ENCODE measurements at places on chromosomes 13 and 19.

GRCh38 chr13:66689628-66690027, 540.5 kb downstream of the PCDH9 start:
- no peak for DNase-seq

- peak; percentile 90 for DNase-seq
Observed at GRCh38 chr19:47427241-47428176, 8.2 kb upstream of the MEIS3 start.

DNA sequence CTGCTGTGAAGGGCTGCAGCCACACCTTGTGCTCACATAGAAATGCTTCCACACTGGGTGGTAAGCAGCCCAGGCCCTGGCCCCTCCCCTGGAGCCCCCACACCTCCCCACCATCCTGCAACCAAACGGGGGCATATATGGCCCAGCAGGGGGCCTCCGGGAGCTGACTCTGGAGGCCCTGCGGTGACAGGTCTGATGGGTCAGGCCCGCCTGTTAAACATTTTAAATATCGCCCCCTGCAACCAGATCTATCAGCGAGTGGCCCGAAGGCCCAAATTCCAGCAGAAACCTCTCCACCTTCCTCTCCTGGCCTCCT, 48.0 kb upstream of the KATNAL1 start:
- peak; percentile 54 for DNase-seq

- DNase-seq = no peak
Observed at GRCh38 chr19:35249146-35249847, 495 bp downstream of the LSR start.

GRCh38 chr19:4042731-4043082, 24.0 kb downstream of the ZBTB7A start:
- no peak for DNase-seq

DNA sequence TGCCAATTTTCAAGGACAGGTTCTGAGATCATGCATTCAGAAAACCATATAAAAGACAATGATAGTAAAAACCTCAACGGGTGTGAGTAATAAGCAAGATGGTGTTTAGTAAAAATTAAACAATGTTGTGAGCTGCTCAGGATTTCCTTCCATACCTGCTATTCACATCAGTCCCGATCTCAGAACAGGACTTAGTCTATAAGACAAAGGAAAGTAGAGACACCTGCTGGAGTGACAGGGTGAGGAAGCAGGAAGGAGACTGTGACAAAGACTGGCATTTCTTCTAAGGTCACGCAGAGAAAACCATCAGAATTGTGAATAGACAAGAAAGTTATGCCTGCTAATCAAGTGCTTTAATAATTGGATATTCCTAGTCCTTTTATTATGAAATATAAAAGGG, 648.0 kb downstream of the DACH1 start:
- peak; percentile 27 for DNase-seq

DNA sequence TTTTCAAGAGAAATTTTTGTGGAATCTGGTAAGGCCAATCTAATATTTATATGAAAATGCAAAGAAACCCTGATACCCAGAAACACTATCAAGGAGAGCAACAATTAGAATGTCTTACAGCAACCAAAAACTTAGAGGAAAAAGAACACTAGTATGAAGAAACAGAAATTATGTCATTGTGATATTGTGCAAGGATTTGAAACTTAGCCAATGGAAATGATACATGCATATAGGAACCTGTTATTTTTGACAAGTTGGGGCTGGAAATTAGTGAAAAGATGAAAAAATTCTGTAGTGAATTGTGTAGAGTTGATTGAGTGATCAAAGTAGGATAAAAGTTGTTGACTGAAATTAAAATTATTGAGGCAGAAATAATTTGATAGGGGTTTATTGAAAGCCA, 792.6 kb upstream of the SLITRK6 start:
- no peak for DNase-seq

- DNase-seq = peak; percentile 23
Observed at GRCh38 chr19:33124207-33125098, 7.5 kb upstream of the WDR88 start.

- no peak for DNase-seq
Observed at GRCh38 chr13:30714629-30715371, 20.5 kb upstream of the ALOX5AP start.

- DNase-seq = peak; percentile 29
Observed at GRCh38 chr19:48624791-48625723, 5.8 kb downstream of the SPHK2 start.

GRCh38 chr13:76879203-76879882, 6.9 kb downstream of the KCTD12 start:
- peak; percentile 97 for DNase-seq

- no peak for DNase-seq
Observed at GRCh38 chr13:61024046-61024445, 391.6 kb downstream of the PCDH20 start.

DNA sequence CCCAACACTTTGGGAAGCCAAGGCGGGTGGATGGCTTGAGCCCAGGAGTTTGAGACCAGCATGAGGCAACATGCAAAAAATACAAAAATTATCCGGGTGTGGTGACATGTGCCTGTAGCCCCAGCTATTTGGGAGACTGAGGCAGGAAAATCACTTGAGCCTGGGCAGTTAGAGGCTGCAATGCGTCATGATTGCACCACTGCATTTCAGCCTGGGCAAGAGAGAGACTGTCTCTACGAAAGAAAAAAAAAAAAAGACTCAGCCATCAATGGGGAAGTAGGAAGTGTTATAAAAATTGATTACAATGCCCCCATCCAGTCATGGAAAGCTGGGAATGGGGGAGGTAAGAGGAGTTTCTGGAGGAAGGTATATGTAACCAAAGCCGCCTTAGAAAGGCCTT, 5.4 kb downstream of the TYK2 start:
- DNase-seq = peak; percentile 81

- peak; percentile 73 for DNase-seq
Observed at GRCh38 chr19:16185768-16186123, 536 bp downstream of the FAM32A start.

- DNase-seq = peak; percentile 7
Observed at GRCh38 chr13:103859952-103860351, 793.7 kb upstream of the SLC10A2 start.

DNA sequence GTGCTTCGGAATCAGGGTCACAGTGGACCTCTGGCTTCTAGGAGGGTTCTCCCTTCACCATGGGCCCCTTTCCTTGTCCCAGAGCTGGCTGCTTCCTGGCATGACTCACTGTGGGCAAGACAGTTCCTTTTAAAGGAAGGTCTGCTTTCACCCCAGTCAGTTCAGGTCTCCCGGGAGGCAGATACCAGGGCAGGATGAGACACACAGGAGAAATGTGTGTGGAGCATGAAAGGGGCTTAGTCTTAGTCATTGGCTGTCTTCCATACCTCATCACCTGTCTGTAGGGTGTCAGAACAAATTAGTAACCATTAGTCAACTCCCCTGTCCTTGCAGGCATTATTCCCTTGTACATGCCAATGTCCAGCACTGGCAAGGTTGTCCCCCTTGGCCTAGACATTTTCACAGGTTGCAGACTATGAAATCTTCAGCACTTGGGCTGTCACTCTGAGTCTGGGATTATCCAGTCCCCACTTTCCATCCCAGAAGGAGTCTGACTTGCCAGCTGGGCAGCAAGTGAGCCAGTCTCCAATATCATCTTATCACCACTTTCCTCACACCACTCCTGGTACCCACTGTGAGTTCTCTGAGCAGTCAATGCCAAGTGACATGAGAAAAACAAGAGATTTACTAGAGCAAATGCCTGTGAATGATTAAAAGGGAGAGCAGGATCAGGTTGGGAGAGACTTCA, 76.8 kb upstream of the MEDAG start:
- peak; percentile 51 for DNase-seq

DNA sequence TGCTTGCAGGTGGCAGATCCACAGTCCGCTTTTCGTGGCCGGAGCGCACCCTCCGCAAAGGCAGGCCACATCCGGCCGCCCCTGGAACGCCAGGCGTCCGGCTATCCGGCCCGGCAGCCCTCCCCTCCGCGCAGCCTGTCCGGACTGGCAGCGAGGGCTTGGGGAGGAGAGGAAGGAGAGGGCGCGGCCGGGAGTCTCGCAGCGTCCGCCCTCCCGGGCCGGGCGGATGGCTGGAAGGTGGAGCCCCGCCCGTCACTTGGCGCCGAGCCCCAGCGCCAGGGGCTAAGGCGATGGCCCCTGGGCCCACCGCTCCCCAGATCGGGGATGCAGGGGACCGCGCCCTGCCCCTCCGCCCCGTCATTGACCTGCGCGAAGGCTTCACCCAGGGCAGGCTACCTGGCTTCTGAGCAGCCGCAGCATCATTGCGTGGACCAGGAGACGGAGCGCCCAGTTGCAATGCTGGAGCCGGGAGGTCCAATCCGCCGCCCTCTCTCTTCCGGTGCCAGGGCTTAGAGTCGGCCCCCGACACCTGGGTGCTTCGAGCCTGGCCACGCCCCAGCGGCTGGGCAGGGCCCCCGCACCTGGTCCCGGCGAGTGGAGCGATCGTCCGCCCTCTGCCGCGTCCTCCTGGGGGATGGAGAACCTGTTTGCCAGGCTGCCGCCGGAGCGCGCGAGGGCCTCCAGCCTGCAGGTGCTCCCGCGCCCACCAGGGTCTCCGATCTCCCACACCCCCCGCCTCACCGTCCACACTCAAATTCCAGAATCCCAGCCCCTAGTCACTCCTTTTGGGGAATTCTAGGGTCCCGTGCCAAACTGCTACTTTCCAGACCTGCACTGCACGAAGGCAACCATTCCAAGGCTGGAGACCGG, at the start of gene FUT1:
Gene FUT1 (minus strand): TSS at position 146 of the 870 bp plus-strand sequence. CDS start 1,360 bp downstream, outside the sequence.
- DNase-seq = peak; percentile 93

DNA sequence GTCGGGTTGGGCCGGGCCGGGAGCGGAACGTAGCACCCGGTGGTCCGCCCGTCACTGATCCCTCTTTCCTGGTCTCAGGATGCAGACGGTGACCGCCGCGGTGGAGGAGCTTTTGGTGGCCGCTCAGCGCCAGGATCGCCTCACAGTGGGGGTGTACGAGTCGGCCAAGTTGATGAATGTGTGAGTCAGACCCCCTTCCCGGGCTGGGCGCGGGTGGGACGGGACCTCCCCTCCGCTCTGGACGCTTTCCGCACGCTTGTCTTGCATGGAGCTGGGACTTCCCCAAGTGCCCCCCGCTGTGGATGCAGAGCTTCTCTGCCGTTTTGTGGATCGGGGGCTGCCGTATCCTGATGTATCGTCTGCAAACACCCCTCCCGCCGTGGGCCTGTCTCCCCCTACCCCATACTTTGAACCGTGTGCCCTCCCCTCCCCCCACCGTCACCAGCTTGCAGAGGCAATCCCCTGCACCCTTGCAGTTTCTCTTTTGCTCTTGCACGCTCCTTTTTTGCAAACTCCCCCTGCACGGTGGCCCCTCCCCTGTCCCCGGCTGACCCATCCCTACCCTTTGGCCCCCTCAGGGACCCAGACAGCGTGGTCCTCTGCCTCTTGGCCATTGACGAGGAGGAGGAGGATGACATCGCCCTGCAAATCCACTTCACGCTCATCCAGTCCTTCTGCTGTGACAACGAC, 669 bp downstream of the GADD45B start:
- peak; percentile 81 for DNase-seq

DNA sequence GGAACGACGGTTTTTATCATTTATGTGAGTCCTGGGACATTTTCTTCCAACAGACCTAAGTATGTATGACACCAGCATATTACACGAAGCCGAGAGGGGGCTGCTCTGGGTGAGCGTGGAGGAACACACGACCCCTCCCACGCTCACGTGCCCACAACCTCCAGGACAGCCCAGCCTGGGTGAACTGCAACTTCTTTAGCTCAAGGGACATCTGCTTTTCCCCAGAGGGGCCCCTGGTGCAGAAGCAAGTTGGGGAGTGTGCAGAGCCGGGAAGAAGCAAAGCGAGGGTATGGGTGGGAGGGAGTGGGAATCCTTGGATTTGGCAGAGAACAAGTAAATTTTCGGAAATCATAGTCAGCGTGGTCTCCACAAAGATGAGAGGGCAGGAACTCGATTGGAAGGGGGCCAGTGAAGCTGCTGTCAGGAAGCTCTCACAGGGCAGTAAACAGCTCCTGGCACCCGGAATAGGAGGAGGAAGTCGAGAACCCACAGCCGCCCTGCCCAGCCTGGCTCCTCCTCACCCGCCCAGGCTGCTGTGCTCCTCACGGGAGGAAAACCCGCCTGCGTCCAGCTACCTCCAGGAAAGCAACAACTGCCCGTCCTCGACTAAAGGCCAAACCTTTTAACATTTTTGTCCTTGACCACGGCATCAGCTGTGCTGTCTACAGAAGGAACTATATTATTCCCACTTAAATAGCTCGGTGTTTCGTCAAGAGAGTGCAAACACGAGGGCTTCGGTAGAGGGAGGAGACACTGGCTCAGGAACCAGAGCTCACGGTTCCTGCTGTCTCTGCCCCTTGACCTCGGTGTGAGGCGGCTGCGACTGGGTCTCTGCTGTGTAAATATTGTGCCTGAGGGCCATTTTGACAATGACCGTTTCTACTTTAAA, 17.2 kb upstream of the CFAP97D2 start:
- peak; percentile 82 for DNase-seq

- no peak for DNase-seq
Observed at GRCh38 chr13:49346460-49346859, 97.4 kb downstream of the CAB39L start.

- DNase-seq = no peak
Observed at GRCh38 chr19:13214036-13214730, 64.0 kb downstream of the IER2 start.

DNA sequence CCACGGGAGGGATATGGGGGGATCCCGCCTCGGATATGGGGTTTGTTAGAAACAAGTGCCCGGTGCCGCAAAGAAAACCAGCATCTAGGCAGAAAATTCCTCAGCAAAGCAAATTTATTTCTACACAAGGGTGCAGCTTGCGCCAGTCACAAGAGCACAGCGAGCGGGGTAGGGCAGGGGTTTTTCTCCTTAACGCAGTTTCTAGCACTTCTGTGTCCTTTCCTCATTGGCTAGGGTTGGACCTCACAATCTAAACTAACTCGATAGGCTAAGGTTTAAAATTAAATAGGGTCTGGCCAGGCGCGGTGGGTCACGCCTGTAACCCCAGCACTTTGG, 595 bp downstream of the ZNF440 start:
- peak; percentile 56 for DNase-seq

- DNase-seq = no peak
Observed at GRCh38 chr13:41909506-41909905, 51.4 kb downstream of the VWA8 start.

- no peak for DNase-seq
Observed at GRCh38 chr13:60790620-60791019, 393.6 kb downstream of the TDRD3 start.

DNA sequence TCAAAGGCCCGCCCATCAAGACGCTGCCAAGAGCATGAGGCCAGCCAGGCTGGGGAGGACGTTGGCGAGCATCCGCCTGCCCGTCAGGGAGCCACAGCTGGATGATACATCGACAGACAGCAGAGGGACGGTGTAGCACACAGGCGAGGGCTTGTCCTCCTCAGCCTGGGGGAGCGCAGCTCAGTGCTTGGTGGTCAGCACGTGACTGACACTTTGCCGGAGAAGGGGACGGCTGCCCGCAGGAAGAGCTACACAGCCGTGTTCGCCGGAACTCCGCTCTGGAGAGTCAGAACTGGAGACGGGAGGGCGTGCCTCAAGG, 34.1 kb downstream of the CSNK1G2 start:
- no peak for DNase-seq
